Cardiac fibroblast (primary cell): ENCODE measurements at places on chromosomes 2 and 18.

GRCh38 chr18:58315739-58316215 lies 271.8 kb downstream of the NEDD4L start:
- peak; percentile 10 for DNase-seq

- no peak for DNase-seq
Measured at GRCh38 chr2:29495536-29496060, 380.4 kb downstream of the CLIP4 start.

DNA sequence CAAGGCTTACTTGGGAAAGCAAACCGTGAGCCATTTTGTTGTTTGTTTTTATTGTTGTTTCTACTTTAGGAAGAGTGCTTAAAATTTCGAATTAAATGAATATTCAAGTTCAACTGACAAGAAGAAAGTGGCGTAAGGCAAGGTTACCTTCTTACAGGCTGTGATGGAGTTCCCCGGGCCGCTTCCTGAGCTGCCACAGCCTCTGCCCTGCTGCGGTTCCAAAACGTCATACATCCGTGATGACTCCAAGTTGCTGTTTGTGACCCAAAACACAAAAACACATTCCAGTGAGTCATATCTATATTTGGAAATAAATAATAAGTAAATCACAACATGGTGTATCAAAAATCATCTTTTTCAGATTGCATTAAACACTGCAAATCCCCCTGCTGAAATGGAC lies 49.7 kb downstream of the SPHKAP start:
- DNase-seq, result peak; percentile 43

DNA sequence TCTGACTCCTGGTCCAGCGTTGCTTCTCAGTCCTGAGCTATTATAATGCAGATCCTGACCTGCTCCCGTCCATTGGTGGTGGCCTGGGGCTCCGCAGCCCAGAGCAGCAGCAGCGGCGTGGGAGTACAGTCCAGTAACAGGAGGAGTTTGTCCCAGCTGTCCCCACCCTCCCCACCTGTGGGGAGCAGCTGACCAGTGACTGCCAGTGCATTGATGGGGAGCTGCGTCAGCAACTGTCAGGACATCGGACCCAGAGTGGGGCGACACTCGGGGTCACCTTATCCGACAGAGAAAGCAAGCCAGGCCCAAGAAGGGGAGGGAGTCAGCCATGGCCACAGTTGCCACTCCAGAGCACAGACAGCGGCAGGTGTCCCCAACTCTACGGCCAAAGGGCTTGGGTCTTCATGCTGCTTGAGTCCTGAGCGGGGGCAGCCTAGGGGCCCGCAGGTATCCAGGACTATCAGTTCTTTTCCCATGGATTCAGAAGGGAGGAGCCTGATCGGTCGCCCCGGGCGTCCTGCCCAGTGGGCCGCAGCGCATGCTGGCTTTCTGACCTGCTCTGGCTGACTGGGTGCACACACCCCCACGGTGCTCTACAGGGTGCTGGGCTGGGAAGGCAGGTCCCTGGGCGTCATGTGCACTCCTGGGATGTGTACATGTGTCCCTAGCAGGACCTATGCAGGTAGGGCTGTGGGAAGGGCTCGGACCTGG lies 29.7 kb downstream of the DNMT3A start:
- DNase-seq, result no peak

DNA sequence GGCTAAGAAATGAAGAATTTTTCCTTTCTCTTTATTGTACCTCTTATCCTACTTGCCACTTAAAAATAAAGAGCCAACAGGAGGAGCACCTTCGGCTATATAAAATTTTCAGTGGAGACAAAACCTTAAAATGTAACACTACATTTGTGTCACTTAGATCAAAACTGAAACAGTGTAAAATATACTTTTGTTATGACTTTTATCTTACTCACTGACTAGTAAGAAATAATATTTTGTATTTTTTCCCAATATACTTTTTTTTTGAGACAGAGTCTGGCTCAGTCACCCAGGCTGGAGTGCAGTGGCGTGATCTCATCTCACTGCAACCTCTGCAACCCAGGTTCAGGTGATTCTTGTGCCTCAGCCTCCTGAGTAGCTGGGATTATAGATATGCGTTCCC lies 28.3 kb downstream of the KCNJ13 start:
- no peak for DNase-seq

GRCh38 chr2:214542866-214543265 lies 132.0 kb downstream of the VWC2L start:
- peak; percentile 61 for DNase-seq

GRCh38 chr2:73043929-73044832 lies 27.3 kb downstream of the SFXN5 start:
- DNase-seq, result no peak

GRCh38 chr2:221975151-221975550 lies 323.6 kb downstream of the PAX3 start:
- DNase-seq, result no peak

GRCh38 chr2:197926673-197927072 lies 122.3 kb downstream of the PLCL1 start:
- no peak for DNase-seq

DNA sequence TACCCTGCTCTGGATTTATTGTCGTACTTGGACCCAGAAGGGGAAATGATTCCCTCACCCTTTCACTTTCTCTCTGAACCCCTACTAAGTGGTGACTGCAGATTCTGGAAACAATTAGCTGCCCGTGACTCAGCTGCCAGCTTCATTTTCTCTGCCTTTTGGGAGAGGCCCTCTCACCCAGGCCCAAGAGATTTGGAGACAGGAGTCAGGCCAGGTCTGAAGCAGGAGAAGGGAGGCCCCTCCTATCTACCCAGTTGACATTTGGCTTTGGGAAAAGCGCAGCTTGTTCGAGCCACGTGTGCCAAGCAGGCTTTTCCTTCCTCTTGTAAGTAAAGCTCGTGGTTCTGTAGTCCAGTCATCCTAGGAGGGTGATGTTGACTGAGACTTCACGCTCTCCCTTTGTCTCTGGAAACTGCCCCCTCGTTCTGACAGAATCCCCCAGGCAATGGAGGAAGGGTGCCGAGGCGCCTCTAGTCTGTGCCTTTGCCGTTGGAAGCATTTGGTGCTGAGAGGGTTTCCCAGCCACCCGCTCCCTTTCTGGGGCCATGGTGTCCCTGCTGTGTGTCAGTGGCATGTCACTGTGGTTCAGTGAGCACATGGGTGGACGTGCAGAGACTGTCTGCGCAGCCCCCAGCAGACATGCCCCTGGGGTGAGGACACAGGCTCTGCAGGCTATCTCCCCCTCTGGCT lies 8.6 kb downstream of the OXER1 start:
- peak; percentile 18 for DNase-seq

DNA sequence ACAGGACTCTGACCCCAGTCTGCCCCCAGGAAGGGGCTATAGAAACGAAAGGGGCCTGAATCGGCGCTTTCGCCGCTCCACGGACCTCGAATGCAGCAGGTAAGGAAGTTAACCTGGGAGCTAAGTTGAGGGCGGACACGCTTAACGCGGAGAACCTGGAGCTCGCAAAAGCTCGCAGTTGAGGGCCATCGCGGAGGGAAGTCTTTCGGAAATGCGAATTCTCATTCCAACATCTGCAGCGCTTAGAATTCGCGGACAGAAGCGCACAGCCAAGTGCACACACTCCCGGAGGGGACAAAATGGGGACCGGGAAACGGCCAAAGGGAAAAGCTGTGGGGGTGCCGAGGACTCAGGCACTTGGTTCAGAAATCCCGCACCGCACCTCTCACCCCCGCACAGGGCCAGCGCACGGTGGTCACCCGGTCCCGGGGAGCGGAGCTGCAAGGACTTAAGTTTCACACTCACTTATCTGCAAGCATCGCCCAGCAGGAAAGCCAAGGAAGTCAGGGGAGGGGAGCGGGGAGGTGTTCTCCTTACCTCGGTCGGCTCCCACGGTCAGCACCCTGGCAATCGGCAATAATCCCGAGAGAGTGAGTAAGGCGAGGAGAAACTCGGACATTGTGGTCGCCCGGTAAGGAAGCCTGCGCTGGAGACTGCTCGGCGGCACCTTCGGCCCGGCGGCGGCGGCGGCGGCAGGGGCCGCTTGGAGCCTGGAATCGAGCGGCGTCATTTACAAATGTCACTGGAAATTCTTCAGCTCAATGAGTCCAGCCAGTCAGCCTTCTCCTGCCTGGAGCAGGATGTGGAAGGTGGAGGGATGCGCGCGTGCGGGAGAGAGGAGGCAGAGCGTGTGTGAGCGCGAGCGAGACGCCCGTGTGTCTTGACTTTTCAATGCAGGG lies 456 bp downstream of the LRP1B start:
- peak; percentile 45 for DNase-seq

DNA sequence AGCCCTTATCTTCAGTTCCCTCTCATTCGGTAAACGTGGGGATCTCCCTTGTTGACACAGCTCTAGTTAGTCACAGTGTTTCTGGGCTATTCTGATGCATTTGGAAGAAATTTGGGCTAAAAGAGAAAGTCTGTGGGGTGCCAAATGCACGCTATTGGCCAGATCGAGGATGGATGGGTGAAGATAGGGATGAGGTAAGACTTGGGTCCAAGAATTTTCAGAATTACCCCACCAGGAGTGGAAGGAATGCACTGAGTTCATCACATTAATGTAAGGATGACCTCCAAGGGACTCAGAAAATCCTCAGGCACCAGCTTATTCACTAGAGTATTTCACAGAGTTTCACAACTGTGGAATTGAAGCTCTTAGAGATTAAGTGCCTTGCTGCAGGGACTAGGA lies 49.3 kb downstream of the NRP2 start:
- peak; percentile 94 for DNase-seq

GRCh38 chr2:237128026-237128703 lies 42.5 kb downstream of the COPS8 start:
- peak; percentile 99 for DNase-seq

- no peak for DNase-seq
Measured at GRCh38 chr2:50987616-50988313, 44.2 kb downstream of the NRXN1 start.

GRCh38 chr2:19900931-19901441 lies 797 bp downstream of the TTC32 start:
- peak; percentile 12 for DNase-seq

DNA sequence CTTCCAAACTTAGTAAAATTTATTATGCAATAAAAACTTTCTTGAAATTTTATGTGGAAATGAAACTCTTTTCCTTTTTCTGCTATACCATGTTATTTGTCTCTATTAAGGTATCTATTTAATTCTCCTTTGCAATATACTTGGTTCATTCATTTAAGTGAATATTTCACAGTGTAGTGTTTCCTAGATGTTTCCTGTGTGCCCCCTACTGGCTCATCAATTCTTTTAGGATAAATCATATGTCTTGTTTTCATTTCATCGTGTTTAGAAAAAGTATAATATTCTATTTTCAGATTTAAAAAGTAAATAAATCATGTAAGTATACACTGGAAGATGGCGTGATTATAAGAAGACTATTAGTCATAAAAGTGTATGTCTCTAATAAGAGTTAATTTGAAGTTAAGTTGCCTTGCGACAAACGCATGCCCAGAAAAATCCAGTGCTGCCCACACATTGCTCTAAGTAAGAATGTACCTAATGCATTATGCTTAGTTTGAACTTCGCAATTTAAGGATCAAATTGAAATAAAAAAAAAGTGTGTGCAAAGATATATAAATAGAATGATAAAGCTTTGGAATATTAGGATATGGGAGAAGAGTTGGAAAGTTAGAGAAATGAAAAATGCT lies 525.4 kb downstream of the KCNJ3 start:
- DNase-seq, result peak; percentile 0

- DNase-seq, result no peak
Measured at GRCh38 chr2:128643221-128644065, 324.8 kb upstream of the HS6ST1 start.

DNA sequence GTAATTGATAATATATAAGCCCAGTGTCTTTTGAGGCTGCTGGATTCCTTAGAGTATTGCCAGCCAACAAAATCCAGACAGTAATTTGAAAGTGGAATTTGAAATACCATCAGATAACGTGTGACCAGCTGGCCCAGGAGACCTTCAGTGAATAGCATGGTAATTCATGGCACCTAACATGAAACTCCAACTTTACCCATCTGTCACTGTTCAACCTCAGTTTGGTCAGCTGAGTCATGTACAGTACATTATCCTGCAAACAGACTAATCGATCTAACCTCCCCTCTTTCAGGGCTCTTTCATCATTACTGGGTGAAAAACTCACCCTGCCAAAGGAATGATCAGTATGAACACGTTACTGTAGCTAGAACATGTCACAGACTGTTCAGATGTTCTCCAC lies 230.6 kb downstream of the DOK6 start:
- DNase-seq, result no peak

GRCh38 chr2:151914989-151915628 lies 86.9 kb upstream of the ARL5A start:
- DNase-seq, result no peak

- DNase-seq, result peak; percentile 41
Measured at GRCh38 chr18:24095976-24096375, 42.9 kb upstream of the CABYR start.

DNA sequence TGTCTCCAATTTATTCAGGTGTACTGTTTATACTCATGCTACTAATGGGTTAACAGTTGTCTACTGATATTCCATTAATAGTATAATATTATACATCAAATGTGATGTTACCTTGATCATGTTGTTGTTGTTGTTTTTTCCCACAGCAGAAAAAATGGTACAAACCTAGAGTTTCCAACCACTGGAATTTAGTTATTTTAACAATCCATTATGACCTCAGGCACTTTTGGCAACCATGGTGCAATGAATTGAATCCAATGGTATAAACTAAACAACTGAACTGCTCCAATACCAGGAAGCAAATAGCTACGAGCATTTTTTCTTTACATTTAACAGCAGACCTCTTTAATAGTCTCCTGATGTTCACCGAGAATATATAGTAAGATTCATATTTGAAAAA lies 31.0 kb upstream of the C2orf66 start:
- no peak for DNase-seq

- DNase-seq, result no peak
Measured at GRCh38 chr2:46555646-46556234, 76.4 kb downstream of the TMEM247 start.

- peak; percentile 41 for DNase-seq
Measured at GRCh38 chr2:241863536-241863954, 4.9 kb upstream of the PDCD1 start.

DNA sequence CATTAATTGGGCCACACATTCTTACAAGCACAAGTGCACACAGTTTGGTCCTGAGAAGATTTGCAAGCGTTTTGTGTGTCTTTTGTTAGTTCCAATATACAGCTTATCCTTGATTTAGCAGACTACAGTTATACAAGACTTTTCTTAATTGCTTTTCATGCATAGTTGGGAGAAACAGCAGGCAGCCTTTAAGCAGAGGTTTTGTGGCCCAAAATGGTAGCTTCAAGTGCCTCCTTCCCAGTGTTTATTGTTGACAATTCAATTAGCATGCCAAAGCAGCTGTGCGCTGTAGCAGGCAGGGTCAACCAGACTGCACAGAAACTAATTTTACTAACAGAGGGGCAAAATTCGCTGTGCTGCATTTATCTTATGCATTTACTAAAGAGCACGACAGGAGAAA lies 47.5 kb downstream of the FRZB start:
- no peak for DNase-seq

DNA sequence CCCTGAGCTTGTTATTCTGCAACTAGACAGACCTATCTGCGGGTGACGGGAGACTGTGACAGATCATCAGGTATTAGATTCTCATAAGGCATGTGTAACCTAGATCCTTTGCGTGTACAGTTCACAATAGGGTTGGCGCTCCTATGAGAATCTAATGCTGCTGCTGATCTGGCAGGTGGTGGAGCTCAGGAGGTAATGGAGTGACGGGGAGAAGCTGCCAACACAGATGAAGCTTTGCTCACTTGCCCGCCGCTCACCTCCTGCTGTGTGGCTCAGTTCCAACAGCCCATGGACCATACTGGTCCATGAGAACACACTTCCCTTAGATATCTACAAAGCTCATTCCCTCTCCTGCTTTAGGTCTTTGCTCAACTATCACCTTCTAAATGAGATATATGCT lies 198.2 kb upstream of the SMAD7 start:
- DNase-seq, result no peak

- DNase-seq, result peak; percentile 22
Measured at GRCh38 chr2:159600752-159601151, 15.6 kb downstream of the BAZ2B start.

GRCh38 chr2:127985026-127985734 lies 42.7 kb downstream of the SAP130 start:
- DNase-seq, result no peak
